ENCODE measurements at places on chromosomes 16 and 17.

GRCh38 chr17:9900044-9900594 lies 5.0 kb downstream of the RCVRN start:
- DNase-seq, result no peak

DNA sequence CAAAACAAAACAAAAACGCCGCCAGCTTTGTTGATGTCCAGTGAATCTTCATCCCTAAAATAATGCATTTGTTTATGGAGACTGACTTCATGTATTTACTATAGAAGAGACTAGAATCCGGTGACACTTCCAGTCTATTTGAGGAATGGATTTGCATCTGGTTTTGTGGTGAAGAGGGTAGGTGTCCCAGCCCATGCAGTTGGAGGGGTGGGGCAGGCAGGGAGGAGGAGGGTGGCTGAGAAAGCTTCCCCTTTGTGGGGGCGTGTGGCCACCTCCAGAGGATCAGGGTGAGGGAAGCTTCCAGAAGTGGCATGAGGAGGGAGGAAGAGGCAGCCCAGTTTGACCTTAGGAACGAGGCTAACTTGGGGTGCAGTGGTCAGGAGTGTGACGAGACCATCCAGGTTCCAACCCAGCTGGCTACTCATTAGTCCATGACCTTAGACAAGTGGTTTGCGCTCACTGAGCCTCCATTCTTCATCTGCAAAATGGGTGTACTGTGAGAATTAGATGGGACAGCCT lies 69.5 kb downstream of the CMIP start:
- DNase-seq, result no peak

- no peak for DNase-seq
These were observed 227.5 kb downstream of the SPECC1 start for GRCh38 chr17:20236578-20237227.

GRCh38 chr17:34400301-34400931 lies 37.4 kb upstream of the CCL1 start:
- no peak for DNase-seq

GRCh38 chr16:12057266-12057665 lies 80.7 kb downstream of the SNX29 start:
- DNase-seq, result no peak

GRCh38 chr17:35021520-35022380 lies 41.4 kb downstream of the LIG3 start:
- DNase-seq, result no peak

DNA sequence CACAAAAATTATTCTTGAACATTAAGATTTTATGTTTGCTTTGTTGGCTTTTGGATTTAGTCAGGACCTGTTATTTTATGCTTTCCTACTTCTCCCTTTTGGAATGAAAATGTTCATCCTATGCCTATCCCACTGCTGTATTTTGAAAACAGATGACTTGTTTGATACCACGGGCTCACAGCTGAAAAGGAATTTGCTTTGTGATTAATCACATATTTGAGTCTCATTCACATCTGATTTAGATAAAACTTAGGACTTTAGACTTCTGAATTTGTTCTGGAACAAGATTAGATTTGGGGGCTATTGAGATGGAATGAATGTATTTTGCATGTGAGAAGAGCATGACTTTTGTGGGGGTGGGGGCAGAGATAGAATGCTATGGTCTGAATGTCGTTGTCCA lies 1012.6 kb downstream of the CDH11 start:
- DNase-seq, result no peak

DNA sequence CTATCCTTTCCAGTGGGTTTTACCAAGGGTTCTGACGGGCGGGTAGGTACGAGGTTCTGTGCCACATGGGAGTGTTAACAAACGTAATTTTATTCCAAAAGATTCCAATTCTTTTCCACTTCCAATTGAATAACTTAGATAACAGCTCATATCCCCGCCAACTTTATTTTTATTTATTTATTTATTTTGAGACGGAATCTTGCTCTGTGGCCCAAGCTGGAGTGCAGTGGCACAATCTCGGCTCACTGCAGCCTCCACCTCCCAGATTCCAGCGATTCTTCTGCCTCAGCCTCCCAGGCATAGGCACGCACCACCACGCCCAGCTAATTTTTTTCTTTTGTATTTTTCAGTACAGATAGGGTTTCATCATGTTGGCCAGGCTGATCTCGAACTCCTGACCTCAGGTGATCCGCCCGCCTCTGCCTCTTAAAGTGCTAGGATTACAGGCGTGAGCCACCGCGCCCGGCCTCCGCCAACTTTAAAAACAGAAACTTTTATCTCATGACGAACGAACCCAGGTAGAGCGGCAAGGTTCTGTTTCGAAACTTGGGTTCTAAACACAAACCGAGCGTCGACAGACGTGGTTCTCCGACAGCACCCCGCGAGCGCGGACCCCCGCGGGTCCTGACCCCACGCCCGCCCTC lies 613 bp downstream of the ECI1 start:
- peak; percentile 50 for DNase-seq

DNA sequence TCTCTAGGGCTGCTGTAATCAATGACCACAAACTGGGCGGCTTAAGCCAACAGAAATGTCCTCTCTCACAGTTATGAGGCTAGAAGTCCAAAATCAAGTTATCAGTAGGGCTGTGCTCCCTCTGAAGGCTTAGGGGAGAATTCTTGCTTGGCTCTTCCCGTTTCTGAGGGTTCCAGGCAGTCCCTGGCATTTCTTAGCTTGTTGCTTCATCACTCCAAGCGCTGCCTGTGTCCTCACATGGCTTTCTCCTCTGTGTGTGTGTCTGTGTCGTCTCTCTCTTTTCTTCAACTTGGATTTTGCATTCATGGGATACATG lies 13.7 kb upstream of the CDC42EP4 start:
- DNase-seq, result no peak

- DNase-seq, result no peak
These were observed 50.6 kb upstream of the VPS4A start for GRCh38 chr16:69260506-69260905.

GRCh38 chr16:10655415-10655977 lies 39.2 kb downstream of the TEKT5 start:
- DNase-seq, result no peak

DNA sequence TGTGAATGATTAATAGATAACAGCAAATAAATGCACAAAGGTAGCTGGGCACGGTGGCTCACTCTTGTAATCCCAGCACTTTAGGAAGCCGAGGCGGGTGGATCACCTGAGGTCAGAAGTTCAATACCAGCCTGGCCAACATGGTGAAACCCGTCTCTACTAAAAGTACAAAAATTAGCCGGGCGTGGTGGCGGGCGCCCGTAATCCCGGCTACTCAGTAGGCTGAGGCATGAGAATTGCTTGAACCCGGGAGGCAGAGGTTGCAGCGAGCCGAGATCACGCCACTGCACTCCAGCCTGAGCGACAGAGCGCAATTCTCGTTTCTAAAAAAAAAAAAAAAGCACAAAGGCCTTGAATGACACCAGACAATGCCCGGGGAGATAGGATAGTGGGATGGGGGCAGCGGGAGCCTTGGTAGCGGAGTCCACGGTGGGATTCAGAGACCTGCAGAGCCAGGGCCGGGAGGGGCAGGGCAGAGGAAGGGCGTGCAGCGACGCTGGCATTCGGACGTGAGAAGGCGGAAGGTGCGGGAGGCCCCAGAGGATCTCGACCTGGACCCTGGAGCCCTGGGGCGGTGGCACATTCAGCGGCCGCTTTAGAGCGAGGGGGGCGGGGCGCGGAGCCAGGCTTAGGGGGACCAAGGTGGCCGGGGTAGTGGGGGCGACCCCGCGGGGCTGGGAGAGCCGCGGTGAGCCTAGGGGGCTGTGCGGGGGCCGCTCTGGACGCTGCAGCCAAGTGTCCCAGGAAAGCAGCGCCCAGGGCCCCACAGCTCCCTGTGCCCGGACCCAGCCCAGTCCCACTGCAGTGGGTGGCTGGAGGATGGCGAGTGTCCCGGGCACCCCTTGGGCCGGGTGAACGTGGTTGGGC lies 999 bp upstream of the FLYWCH2 start:
- DNase-seq, result peak; percentile 28

GRCh38 chr16:88494335-88495154 lies 41.5 kb downstream of the ZFPM1 start:
- DNase-seq, result no peak

- no peak for DNase-seq
These were observed 123.7 kb upstream of the CCL2 start for GRCh38 chr17:34131386-34131785.

GRCh38 chr16:30972872-30973271 lies 12.1 kb upstream of the HSD3B7 start:
- no peak for DNase-seq

DNA sequence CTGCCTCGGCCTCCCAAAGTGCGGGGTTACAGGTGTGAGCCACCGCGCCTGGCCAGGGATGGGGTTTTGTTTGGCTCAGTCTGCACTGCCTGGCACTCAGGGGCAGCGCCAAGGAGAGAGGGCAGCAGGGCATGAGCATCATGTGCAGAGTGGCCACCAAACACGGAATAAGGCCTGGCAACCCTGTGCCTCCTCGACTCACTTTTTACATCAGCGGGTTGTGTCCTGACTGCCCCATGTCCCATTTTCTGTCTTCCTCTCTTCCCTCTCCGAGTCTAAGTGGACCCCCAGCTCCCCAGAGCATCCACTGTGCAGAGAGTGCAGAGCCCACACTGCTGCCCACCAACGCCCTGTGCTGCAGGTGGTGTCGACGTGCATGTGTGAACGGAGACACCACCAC lies 18.2 kb upstream of the TRAP1 start:
- no peak for DNase-seq

DNA sequence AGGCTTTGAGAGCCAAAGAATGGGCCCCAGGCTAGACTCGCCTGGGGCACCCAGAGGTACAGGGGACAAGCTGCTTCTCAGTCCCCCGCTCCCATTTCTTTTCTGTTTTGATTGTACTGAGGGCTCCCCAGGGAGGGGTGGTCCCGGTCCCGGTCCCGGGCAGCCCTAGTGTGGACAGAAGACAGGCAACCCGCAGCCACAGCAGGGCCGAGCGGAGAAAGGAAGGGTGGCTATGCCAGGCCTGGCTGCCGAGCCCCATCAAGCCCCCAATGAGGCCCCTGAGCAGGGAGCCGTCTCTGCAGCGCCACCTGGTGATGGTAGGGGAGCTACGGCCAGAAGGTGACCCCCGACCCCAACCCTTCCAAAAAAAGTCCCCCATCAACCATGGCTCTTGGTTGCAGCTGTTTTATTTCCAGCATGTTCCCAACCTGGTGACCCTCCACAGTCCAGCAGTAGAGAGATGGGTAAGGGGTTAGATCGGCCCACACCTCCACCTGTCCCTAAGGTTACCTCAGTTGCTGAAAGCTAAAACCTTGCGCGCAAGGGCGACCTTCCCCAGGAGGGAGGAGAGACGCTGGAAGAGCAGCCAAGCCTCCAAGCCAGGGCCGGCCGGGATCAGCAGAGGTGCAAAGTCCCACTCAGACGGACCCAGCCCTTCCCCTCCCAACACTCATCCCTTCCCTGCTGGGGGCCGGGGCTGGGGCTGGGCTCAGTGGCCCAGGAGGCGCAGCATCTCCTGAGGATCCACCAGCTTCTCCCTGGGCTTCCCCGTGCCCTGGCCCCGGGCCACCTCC lies 2.6 kb upstream of the GRIN2C start:
- peak; percentile 70 for DNase-seq

DNA sequence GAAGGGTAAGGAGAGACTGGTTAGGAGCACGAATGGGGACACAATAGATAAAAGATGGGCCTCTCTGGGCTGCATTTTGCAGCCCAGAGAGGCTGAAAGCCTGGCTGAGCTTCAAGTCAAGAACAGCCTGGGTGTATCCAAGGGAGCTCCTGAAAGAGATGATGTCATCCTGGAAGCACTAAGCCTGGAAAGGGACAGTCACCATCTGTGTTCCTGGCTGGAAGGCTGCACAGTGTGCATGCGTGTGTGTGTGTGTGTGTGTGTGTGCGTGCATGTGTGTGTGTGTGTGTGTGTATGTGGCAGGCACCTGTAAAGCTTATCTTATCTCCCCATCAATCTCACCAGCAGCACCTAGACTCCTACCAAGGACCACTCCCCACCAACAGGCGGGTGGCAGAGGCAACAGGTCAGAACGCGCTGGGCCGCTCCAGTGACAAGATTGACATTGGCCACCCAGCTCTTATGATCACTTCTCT lies 44.1 kb downstream of the COG7 start:
- DNase-seq, result no peak

- DNase-seq, result no peak
These were observed 181.1 kb downstream of the SOX9 start for GRCh38 chr17:72301887-72302286.

- DNase-seq, result no peak
These were observed 24.8 kb downstream of the TXNDC11 start for GRCh38 chr16:11717811-11718210.

GRCh38 chr16:20441191-20441590 lies 10.1 kb upstream of the ACSM2A start:
- no peak for DNase-seq

DNA sequence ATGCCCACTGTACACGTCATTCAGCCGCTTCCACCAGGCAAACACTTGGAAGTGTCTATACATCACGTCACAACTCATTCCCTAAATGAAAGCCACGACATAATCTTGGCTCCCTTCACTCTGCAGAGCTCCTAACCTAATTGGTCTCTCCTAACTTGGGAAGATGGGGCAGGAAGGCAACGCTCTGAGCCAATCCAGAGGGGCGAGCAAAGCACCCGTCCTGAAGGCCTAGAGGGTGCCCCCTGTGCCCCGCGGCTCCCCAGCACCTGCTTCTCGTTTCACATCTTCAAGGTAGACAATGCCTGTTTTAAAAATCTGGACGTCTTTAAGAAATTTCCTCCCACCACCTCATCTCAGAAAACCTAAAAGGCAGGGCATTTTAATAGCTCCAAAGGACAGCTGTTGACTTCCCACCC lies 1.0 kb downstream of the CSNK2A2 start:
- no peak for DNase-seq

GRCh38 chr17:49508061-49508865 lies 13.2 kb downstream of the NGFR start:
- DNase-seq, result no peak

DNA sequence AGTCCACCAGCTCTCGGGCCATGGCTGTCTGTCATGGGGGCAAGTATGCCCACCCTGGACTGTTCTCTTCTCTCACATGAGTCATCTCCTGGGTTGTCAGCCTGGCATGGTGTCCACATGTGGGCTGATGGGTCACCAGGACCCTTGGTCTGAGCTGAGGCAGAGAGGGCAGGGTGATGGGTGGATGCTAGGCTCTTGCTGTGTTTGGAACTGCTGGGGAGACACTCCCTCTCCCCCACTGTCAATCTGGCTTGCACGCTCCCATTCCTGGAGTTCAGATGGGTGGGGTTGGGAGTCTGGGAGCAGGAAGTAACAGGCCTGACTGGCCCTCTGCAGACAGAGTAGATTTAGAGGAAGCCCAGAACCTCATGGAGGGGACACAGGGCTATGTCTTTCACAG lies 28.9 kb downstream of the KSR1 start:
- DNase-seq, result no peak

DNA sequence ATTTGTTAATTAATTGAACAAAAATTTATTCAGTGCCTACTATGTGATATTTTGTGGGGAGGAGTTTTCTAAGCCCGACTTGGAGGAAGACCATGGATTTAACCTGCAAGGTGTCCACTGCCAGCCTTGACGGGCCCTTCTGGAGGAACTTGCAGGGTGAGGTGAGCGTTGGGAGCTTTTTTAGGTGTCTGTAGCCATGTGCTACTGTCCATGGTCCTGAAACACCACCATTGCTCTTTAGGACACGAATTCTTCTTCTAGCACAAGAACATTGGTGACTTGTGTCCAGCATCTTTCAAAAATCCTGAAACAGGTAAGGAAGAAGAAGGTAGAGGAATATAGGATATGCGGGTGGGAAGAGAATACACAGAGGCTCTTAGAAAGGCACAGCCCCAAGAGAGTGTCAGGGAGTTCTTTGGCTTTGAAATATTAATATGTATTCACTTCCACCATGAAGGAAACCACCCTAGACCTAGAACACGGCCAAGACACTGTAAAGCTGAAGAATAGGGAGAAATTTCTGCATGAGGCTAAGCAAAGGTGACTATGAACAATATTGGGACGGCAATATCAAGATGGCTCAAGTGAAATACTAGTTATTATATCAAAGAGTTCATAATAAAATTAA lies 27.9 kb upstream of the OR4D1 start:
- DNase-seq, result peak; percentile 12
